Iris pigment epithelial cell (primary cell): ENCODE measurements at places on chromosomes 3 and 15.
A peak's percentile ranks its signal among the peaks of the same experiment; 100 is the strongest.

DNA sequence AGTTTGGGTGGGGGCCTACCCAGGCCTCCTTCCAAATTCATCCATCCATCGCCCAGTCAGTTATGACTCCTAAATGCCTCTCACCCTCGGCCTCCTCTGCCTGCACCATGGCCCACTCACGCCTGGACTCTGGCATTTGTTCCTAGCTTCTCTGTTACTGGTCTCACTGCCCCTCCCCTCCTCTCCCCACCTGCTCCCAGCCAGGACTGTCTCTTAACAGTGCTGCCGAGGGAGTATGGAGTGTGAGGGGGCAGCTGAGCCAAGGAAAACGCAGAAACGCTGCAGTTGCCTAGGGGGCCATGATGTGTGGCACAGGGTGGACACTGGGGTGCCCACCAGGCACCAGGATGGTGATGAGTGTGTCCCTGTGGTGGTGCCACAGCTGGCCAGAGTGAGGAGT is 3.1 kb downstream of the RCCD1 start:
- no peak for DNase-seq

- no peak for DNase-seq
These were observed 3.5 kb downstream of the MAPKAPK3 start for GRCh38 chr3:50620420-50620819.

DNA sequence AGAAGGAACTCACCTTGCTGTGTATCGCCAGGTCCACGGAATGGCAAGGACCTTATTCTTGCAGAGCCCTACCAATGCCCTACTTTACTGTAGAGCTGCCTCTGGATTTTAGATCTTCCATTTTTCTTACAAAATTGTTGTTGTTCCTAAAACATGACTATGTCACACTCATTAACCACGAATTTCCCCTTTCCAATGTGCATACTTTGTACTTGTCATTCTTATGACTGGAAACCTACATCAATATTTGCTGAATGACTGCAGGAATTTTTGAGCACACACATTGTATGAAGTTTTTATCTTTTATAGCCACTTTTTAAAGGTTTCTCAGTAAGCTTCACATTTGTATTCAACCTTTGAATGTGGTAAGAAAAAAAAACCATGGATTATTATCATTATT is 35.9 kb upstream of the CMSS1 start:
- DNase-seq, result peak; percentile 62

DNA sequence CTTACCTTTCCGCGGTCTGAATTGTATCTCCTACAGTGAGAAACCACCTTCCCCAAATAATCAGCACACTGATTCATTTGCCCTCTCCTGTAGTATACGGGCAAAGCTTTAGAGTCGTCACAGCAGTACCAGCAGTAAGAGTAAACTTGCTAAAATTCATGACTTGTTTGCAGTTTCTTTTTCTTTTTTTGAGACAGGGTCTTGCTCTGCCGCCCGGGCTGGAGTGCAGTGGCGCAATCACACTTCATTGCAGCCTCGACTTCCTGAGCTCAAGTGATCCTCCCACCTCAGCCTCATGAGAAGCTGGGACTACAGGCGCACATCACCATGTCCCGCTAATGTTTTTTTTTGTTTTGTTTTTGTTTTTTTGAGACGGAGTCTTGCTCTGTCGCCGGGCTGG is 11.9 kb downstream of the SCAMP5 start:
- DNase-seq, result no peak

DNA sequence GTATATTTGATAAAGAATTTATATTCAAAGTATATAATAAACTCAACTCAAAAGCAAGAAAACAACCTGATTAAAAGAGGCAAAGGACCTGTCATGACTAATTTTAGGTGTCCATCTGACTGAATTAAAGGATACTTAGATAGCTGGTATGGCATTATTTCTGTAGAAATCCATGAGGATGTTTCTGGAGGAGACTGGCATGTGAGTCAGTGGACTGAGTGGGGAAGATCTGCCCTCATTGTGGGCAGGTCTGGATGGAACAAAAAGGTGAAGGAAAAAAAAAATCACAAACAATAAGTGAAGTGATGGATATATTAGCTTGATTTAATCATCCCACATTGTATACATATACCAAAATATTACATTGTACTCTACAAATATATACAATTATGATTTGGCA is 16.6 kb downstream of the ANKRD28 start:
- DNase-seq, result no peak

GRCh38 chr3:187921391-187922074 is 176.3 kb upstream of the BCL6 start:
- no peak for DNase-seq

GRCh38 chr15:41930221-41930866 is 36.5 kb upstream of the SPTBN5 start:
- DNase-seq, result peak; percentile 94

- DNase-seq, result no peak
These were observed 92.8 kb downstream of the PCSK6 start for GRCh38 chr15:101396484-101397261.

DNA sequence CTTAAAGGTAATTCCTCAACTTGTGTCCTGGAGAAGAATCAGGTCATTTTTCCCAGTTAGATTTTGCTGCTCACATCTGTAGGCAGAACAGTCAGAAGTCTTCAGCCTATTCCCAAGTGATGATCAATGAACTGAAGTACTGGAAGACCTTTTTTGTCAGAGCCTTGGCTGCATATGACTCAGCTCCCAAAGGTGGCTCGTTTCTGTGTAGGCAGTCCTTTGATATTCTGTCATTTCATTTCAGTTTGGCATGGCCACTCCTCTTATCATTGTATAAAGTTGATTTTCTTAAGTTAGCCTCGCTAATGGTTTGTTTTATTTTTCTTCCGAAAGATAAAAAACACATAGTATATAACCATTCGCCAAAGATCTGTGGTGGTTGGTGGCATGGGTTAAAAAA is 90.7 kb downstream of the KLHL25 start:
- no peak for DNase-seq

DNA sequence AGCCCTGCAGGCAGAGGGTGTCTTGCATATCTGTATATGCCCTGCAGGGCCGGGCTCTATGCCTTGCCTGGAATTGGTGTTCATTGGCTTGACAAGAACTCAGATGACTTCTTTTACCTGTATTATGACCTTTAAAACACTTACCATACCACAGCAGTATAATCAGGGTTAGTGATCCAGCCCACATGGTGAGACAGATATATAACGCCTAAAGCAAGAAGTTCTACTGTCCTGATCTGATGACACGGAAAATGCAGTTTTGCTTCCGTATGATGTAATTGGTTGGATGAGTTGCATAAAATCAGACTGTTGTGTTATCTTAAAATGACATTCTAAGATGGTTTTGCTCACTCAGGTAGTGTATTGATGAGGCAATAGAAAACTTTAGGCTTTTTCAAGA is 9.4 kb downstream of the CCDC174 start:
- no peak for DNase-seq

DNA sequence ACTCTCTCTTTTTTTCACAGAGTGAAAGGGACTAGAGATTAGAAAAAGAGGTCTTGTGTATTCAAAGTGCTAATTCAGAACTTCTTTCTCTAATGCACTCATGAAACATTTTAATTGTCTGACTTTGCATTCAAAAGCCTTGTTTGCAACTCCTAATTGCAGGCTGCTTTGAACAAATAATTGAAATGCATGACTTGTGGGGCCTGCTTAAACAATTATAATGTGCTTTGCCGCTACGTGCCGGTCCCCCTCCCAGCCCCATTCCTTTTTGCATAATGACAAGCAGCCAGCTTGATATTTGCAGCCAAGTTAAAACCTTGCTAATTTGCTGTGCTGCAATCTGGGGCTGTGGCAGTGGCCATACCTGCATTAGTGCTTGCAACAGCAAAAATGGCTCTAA is 114.5 kb downstream of the FOXB1 start:
- no peak for DNase-seq

DNA sequence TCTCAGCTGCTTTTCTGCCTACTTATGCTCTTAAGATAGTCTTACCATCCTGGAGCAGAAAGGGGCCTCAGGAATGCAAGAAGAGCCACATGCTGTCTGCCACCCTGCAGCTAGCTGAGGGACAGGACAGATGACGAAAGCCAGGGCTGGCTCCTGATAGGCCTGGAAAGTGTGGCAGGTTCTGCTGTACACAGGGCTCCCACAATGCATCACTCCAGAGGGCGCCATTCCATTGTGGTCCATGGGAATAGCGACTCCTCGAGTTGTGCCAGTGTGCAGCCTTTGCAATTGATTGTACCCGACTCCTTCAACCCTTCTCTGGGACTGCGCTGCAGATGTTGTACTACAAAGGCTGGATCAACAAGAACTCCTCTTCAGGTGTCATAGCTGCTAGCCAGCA is 11.2 kb downstream of the ACAN start:
- DNase-seq, result no peak

DNA sequence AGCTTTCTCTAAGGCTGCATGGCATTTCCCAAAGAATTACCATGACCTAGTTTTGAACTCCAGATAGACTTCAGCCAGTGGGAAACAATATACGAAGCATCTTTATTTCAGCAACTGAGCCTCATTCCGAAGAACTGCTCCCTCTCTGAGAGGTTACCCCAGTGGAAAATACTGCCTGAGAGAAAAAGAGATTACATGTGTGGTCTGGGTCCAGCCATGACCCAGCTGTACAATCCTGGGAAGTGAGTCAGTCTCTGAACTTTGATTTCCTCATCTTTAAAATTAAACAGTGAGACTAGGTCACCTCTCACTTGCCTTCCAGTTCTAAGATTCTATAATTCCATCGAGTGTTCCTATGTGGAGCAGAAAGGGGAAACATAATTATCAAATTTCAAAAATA is 42.4 kb downstream of the TNIK start:
- peak; percentile 98 for DNase-seq

DNA sequence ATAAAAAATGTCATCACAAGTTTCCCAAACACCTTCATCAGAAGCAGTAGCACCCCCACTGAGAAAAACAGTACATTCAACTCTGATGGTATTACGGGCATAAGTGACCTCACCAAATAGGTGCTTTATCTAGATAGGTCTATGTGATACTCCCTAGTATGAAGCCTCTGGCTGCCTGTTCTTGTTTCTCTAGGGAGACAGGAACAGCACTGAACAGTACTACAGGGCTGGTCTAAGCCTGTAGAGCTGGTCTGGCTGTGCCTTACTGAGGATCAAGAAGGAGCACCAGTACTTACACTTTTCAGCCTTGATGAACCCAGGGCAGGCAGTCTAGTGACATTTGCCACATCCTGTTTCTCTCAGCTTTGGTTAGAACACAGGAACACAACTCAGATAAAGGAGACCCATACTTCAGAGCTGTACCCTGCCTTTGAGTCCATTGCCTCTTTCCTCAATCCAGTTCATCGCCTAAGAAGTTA is 35.9 kb downstream of the OXNAD1 start:
- DNase-seq, result no peak

DNA sequence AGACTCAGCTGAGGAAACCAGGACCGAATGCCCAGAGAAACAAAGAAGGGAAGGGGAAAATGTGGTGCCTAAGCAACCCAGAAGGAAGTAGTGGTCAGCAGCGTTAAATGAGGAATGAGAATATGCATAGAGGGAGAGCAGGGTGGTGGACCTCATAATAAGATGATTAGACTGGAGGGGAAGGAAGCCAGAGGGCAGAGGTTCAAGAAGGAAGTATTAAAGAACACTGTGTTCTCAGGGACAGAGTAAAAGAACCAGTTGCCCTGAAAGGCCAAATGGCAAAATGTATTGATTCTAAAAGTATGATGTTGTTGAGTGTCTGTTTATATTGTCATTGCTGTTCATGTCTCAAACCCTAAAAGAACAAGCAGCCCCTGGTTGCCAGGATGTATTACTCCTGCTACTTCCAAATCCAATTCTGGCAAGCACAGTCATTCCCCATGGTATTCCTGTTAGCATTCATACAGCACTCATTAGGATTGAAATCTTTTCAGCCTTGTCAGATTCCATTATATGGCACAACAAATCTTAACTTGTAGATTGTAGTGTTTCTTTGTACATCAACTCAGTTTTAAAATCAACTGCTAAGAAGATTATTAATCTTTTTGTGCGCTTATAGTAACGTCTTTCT is 23.4 kb downstream of the P2RY1 start:
- DNase-seq, result no peak

GRCh38 chr15:74799255-74799855 is 13.3 kb upstream of the LMAN1L start:
- DNase-seq, result no peak

- no peak for DNase-seq
These were observed 37.5 kb downstream of the TSPAN3 start for GRCh38 chr15:77033417-77033728.

DNA sequence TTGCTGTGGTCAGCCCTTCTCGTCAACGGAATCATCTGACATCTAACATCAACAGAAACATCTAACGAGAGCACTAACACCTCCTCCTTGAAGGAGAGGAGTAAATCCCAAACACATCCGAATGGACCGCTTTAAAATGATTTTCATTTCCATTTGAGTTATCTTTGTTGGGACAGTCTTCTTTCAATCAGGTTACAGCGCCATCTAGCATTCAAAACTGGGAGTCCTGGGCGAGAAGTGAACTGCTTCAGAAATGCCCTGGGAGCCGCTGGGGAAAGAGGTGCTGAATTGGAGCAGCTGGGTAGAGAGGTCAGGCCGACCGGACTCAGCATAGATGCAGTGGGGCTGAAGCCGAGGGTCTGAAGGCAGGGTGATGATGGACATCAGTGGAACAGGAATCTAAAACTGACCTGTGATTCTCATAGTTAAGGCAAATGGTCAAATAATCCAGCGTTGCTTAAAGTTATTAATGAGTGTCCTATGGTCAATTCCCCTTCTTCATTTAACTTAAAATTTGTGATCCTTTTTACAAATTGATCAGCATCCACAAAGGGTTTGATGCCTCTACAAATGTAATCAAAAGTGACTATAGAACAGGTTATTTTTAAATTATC is 170.0 kb upstream of the NDN start:
- DNase-seq, result peak; percentile 54

- no peak for DNase-seq
These were observed 1010.0 kb downstream of the SQOR start for GRCh38 chr15:46644501-46645481.

- DNase-seq, result no peak
These were observed 61.8 kb downstream of the CACNA2D2 start for GRCh38 chr3:50441424-50442217.

DNA sequence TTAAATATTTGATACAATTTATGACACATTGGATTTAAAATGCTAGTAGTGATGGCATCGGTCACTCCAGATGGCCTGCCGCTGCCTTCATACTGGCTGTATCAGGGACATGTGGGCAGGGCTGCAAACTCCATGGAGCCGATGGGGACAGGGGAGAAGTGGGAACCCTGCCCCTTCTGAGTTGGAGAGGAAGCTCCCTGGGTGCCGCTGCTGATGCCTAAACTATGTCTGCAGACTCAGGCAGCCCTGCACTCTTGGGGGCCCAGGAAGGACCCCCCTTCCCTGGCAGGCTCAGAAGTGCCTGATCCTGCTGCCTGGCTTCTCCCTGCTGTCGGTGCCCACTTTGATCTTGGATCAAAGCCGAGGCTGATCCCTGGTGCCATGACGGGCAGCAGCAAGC is 1522.1 kb downstream of the OTOL1 start:
- no peak for DNase-seq

- peak; percentile 61 for DNase-seq
These were observed 344.9 kb upstream of the SLCO3A1 start for GRCh38 chr15:91508633-91509032.

DNA sequence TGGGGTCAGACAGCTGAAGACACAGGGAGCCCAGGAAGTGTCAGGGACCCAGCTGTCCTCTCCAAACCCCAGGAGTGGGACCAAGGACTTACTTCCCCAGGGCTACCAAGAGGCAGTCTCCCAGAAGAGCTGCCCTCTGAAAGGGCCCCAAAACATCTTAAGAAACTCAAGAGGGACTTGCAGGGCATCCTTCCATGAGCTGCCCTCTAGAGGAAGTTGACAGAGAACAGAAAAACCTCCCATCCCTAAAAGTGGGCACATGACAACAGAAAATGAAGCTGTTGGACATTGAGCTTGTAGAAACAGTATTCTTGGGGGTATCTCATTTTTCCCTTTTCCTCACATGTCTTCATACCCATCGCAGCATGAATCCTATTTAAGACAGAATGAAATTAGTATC is 58.9 kb downstream of the MECOM start:
- DNase-seq, result no peak
